Left ventricle myocardium superior (tissue), 1 donor: ENCODE measurements at places on chromosomes 5 and 9. TPM values are rescaled to one million over a fixed set of nuclear protein-coding genes. Genes with fewer than 3 reads are reported as not detected.
A peak's percentile ranks its signal among the peaks of the same experiment; 100 is the strongest.

The CAMK4 gene
- total RNA-seq, result 0.10 TPM

The WDR31 gene
- total RNA-seq, result 12.9 TPM

- no peak for DNase-seq
These were observed 70.4 kb upstream of the SIMC1 start for GRCh38 chr5:176167800-176168199.

- DNase-seq, result no peak
These were observed 8.6 kb downstream of the SCGB3A2 start for GRCh38 chr5:147887026-147887627.

DNA sequence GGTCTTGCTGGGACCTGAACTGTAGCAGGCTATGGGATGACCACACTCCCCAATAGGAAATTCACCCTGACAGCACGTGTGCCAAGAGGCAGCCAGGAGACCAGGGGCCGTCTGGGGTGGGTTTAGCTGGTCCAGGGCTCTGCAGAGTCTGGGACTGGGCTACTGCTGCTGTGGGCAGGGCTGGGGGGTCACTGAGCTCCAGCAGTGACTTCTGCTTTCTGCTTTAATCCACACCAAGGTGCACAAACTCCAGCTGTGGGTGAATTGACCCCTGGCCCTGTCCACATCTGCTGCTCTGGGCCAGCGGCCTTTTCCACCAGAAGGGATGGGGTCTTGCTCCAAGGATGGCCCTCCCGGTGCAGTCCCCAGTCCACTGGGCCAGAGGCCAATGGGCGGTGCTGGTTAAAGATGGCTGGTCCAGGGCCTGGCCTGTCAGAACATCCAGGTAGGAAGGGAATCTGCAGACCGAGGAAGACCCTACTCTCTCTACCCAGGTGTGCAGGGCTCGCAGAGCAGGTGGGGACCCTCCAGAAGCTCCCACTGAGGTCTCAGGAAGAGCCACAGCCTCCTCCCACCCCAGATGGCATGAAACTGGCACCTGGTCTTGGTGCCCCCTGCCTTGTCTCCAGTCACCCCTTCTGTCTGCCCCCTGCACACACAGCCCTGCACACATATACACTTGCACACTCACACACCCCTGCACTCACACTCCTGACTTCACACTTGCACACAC lies 28.0 kb downstream of the GLT6D1 start:
- DNase-seq, result no peak

- no peak for DNase-seq
These were observed 9.7 kb downstream of the LIFR start for GRCh38 chr5:38546691-38547146.

The ADGRD2 gene
- total RNA-seq, result not detected

DNA sequence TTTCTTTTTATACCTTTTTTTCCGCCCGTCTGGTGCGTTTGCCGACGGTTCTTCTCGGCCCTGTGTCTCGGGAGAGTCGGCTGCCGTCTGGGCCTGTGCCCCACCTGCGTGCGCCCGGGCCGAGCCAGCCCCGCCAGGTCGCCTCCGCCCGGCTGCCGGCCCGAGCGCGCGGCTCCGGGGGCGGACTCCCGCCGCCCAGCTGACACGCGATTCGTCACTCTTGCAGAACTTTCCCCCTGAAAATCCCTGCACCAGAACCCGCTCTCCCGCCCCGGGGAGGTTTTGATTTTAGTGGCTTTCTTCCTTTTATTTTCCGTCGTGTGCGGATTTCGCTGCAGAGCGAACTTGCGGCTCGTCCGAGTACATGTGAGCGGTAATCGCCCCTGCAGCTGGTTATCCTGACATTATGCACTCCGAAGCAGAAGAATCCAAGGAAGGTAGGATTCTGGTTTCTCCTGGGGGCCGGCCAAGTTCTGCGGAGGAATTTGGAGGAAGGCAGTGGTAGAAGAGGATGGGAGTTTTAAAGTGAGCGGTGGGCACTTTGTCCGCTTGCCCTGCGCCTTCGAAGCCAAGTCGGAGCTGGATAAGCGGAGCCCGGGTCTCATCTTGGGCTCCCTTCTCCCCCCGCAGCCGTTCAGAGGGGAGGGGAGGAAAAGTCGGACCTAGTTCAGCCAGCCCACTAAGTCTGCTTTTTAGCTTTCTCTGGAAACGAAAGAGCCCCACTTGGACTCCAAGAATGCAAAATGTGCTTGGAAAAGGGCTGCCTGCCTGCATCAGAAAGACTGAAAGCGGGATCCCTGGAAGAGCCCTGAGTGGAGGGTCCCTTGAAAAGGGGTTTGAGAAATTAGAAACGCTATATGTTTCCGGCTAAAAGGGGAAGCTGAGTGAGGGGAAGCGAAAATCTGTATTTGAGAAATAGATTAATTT lies at the start of gene TNFAIP8:
Gene TNFAIP8 (plus strand): TSS at position 335 of the 927 bp plus-strand sequence. CDS start 72 bp downstream, at position 407.
- DNase-seq, result peak; percentile 71

The PCDHGA7 gene
- total RNA-seq, result 7.0 TPM

DNA sequence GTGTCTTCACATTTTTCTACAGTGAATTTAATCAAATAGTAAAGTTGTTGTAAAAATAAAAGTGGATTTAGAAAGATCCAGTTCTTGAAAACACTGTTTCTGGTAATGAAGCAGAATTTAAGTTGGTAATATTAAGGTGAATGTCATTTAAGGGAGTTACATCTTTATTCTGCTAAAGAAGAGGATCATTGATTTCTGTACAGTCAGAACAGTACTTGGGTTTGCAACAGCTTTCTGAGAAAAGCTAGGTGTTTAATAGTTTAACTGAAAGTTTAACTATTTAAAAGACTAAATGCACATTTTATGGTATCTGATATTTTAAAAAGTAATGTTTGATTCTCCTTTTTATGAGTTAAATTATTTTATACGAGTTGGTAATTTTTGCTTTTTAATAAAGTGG lies 60.4 kb downstream of the MTAP start:
- DNase-seq, result no peak

DNA sequence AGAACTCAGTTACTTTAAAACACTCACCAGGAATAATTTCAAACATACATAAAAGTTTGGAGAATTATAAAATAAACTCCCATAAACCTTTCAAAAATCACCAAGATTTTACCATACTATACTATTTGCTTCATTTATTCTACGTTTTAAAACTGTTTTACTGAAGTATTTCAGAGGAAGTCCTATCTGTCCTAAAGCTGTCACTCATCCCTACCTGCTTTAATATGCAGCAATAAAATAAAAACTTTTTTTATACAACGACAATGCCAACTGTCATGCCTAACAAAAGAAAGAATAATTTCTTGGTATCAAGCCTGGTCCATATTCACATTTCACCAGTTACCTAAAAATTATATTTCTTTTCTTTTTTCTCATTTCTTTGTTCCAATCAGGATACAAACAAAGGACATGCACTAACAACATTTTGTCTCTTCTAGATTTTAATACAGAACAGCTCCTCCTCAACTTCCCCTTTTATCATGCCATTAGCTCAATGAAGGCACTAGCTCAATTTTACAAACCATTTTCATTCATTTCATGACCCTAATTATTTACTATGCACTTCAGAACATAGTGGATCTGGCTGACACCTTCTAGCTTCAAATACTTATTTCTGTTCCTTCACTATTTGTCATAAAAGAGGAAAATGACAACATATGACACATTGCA lies 135.2 kb downstream of the GNAQ start:
- DNase-seq, result no peak

The FAM78A gene
- 69.1 TPM for total RNA-seq

The RHOBTB3 gene
- total RNA-seq, result 90.0 TPM

- no peak for DNase-seq
These were observed 100.0 kb downstream of the BASP1 start for GRCh38 chr5:17317473-17317872.

DNA sequence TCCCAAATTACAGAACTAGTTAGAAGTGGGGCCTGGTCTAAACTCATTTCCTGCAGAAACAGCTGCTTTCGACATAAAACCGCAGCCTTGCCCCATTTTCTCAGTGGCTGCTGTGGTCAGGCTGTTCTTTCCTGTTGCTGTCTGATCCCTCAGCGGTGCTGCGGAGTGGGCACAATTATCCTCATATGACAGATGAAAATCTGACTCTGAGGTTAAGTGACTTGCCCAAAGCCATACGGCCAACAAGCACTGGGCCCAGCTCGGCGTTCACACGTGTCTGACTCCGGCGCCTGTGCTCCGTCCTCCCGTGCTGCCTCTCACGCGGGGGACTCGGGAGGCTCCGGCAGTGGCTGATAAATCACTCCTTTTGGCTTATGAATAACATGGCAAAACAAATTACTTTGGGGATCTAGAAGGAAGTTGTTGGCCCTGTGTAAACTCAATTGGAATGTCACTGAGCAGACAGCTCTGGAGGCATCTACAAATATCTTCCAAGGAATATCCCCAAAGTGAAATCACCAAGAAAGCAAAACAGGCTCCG lies 142.6 kb upstream of the LMX1B start:
- DNase-seq, result peak; percentile 67

GRCh38 chr5:43085453-43085852 lies 35.3 kb upstream of the ZNF131 start:
- no peak for DNase-seq

GRCh38 chr5:94830520-94830919 lies 212.1 kb downstream of the SLF1 start:
- DNase-seq, result no peak
